T-cell (primary cell): ENCODE measurements at places on chromosomes 3 and 15. TPM values are rescaled to one million over a fixed set of nuclear protein-coding genes. Genes with fewer than 3 reads are reported as not detected.

DNA sequence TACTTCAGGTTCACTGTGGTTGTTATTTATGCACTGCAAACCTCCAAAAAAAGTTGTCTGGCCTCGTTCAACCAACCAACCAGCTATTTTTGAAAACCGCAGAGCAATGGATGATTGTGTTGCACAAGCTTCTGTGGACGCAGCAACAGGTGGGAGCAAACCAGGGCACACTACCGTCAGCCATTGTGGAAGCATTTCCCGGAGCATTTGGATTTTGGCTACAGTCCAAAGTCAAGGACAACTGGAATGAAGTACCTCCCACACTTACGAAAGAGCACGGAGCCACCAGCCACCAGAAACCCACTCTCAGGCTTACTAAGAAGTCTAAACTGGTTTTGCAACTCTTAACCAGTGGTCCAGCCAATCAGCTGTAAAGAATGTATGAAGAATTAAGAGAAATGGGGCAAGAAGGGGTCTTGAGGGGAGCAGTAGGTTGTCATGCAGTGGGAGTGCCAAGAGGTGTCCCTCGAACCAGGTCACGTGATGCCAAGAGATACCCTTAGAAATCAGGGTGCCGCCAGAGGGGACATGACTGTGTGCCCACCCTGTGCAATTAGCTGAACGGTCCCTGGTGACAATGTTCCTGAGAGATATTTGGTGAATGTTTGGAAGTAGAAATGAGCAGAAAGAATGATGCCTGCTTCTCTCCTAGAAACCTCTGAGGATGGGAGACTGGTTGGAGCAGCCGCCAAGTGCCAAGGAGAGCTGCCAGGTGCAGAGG is 68.9 kb upstream of the PCSK6 start:
- H3K4me1 ChIP-seq = no peaks in the 10 kb centered on the region
- H3K4me3 ChIP-seq = no peak overlapping the region
- H3K36me3 ChIP-seq = no peaks in the 10 kb centered on the region
- no peak overlapping the region for H3K27ac ChIP-seq
- no peak for DNase-seq

DNA sequence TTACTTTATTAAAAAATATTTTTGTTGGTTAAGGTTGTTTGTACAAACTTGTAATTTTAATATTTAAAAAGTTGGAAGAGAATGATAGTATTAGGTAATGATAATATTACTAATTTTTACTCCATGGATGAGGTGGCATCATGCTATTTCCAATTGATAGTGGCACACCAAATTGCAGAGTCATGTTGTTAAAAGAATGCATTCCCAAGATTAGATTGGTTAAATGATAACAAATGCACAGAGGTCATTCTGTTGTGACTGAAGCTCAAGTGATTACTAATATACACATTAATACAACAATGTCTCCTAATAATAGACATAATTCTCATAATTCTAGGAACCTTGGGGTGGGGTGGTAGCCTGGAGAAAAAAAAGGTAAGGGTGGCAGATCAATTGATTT is 73.2 kb upstream of the ZBED2 start:
- no peak for DNase-seq
- peaks cover 51% of the 10 kb centered on the region for H3K4me1 ChIP-seq
- no peak overlapping the region for H3K4me3 ChIP-seq
- no peaks in the 10 kb centered on the region for H3K27me3 ChIP-seq
- H3K36me3 ChIP-seq = no peaks in the 10 kb centered on the region

DNA sequence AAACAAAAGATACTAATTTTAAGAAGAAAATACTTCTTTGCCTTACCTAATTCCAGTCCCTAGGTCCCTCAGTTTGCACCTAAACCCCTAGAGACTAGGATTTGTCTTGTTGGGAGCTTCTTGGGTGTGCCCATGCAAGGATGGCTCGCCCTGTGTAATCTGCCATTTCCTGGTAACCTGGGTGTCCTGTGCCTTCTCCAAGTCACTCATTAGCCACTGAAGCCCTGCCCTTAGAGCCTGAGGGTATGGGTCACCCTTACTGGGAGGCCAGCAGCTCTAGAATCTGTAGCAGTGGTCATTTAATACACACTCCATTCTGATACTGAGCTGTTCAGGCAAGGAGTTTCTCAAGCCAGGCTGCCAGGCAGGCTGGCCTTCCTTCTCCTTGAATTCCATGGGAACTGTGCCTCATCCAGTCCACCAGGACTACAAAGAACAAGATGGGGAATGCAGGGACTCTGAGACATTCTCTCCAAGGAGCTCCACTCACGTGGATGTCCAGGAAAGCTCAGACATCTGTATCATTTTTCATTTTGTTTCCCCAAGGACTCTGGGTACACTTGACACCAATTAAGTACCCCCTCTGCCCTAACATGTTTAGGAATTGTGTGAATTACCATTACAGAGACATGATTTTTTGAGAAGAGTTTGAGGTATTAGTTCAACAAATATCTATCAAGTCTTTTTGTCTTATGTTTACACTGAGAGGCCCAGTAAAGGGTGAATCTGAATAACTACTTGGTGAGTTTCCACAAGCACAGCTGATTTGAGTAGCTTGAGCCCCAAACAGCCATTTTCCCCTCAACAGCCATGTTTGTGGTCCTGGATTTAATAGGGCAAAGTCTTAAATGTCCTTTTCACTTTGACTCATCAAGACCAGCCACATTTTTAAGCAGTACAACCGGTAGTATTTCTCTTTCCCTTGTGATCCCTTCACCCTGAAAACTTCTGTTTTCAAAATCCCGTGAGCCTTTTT is 52.6 kb downstream of the ARNT2 start:
- H3K27me3 ChIP-seq = peaks cover 24% of the 10 kb centered on the region
- no peaks in the 10 kb centered on the region for H3K4me1 ChIP-seq
- no peak overlapping the region for H3K27ac ChIP-seq
- H3K4me3 ChIP-seq = no peak overlapping the region
- no peak for DNase-seq

DNA sequence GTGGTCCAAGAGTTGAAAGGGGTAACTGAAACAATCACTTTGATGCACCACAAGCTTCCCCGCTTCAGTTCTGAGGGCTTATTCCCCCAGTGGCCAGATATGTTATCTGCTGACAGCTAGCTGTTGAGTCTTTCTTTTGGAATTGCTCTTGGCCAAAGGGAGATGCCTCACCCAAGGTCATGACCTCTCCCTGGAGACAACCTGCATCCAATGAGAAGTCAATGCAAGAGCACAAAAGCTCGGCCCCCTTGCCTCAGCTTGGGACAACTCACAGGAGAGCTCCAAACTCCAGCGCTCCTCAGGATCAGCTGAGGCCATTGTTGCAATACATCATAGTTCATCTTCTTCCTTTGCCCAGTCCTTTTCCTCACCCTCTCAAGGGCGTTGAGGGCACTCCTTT is 31.0 kb upstream of the THBS1 start:
- no peak overlapping the region for H3K27ac ChIP-seq
- H3K4me1 ChIP-seq = no peaks in the 10 kb centered on the region
- no peak for DNase-seq

DNA sequence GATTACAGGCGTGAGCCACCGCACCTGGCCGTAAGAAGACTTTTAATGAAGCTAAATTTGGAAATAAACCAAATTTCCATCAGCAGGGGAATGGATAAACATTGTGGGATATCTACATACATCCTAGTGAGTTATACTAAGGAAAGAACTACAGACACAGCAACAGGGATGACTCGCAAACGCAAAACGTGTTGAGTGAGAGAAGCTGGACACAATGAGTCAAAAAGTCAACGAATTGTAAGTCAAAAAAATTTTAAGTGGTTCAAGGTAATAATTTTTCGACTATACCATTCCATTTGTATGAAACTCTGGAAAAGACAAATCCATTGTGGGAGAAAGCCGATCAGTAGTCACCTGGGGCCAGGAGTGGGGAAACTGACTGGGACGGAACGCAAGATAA is 19.9 kb downstream of the PLA2G4F start:
- H3K27ac ChIP-seq = no peak overlapping the region
- H3K27me3 ChIP-seq = peaks cover 23% of the 10 kb centered on the region
- no peak overlapping the region for H3K4me3 ChIP-seq
- no peak for DNase-seq
- no peaks in the 10 kb centered on the region for H3K36me3 ChIP-seq
- H3K4me1 ChIP-seq = no peaks in the 10 kb centered on the region

GRCh38 chr3:186489507-186489906 is 54.7 kb downstream of the CRYGS start:
- H3K36me3 ChIP-seq = no peaks in the 10 kb centered on the region
- DNase-seq = no peak
- no peaks in the 10 kb centered on the region for H3K4me1 ChIP-seq
- H3K27me3 ChIP-seq = no peaks in the 10 kb centered on the region
- H3K4me3 ChIP-seq = no peak overlapping the region
- H3K27ac ChIP-seq = no peak overlapping the region

DNA sequence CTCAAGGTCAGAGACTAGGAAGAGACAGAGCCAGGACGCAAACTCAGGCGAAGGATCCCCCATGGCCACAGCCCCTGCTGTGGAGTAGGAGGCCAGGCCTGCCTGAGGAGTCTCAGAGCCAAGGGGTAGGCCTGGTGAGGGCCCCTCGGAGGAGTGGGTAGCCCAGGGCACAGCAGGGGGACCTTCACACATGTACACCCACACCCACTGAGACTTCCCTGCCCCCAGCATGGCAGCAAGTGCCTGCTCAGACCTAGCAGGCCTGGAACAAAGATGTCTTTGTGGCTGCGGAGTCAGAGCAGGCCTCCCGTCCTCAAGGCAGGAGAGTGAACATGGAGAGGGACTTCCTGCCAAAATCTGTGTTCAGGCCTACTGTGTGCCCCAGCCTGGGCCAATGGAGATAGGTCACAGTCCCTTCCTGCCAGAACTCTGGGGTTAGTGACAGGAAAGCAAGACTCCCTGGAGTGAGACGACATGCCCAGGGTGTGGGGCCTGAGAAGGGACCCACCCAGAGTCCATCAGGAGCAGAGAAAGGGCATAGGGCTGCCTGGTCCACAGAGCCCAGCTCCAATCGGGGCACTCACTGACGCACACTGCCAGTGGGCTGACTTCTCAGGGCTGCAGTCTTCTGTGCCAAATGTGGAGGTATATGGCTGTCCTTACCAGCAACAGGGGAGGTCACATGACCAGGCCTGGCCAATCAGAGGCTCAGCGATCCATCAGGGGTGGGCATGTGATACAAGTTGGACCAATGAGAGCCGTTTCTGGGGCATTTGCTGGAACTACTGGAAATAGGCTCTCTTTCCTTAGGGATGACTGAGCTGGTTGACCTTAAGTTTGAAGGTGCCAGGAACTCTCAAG is 2.3 kb downstream of the GRIP2 start:
- no peaks in the 10 kb centered on the region for H3K36me3 ChIP-seq
- no peak for DNase-seq
- H3K27ac ChIP-seq = no peak overlapping the region
- H3K4me3 ChIP-seq = no peak overlapping the region
- no peaks in the 10 kb centered on the region for H3K4me1 ChIP-seq

Gene PARP14
- 47.0 TPM for total RNA-seq

Gene NRG4
- total RNA-seq = not detected

DNA sequence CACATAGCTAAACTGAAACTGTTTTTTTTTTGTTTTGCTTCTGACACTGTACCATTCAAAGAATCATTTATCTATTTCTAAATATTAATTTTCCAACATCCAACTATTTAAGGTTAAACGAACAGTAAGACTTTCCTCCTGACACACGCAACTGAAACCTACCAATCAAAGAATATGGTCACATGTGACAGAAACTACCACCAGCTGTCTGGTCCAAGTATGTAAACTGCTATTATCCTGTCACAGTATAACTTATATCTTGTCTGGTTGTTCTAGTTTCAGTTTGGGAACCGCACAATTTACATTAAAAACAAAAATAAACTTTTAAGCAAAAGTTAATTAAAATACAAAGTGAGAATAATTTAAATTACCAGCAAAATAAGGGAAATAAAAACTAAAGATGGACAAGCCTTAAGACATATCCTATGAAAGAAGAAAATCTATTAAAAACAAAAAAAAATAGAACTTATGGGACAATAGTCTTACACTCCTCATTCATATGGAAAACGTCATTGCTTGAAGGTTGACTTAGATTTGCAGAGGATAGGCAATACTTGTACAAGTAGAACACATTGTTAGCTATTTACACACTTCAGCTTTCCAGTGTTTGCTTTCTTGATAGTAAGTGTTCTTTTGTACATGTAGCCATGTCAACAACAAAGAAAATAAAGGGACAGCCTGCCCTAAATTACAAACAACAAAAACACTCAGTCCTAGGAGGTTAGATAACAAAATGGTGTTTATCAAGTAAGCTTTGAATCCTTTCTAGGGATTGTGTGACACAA is 26.8 kb upstream of the CHRM5 start:
- no peaks in the 10 kb centered on the region for H3K36me3 ChIP-seq
- no peak for DNase-seq
- H3K4me3 ChIP-seq = no peak overlapping the region
- H3K27me3 ChIP-seq = no peaks in the 10 kb centered on the region
- no peaks in the 10 kb centered on the region for H3K4me1 ChIP-seq
- no peak overlapping the region for H3K27ac ChIP-seq

Gene P3H2
- 0.16 TPM for total RNA-seq

DNA sequence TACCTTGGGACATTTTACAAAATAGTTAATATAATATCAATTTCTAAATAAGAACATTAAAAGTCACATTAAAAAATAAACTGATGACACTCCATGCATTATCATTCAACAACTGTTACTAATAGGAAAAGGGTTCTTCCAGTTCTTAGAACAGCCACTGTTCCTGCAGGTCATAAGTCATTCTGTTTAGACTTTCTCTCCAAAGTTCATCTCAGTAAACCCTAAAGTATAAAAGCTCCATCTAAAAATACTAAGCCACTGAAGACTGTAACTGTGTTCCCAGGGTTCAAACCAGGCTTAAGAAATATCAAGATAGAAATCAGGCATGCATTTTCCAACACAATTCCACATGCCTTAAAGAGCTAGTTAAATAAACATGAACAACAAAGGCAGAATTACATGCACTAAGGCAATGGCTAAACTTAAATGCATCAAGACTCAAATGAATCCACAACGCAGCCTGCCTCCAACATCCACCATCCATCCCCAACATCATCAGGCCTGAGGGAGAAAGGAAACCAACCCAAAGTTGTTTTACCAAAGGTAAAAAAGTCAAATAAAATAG is 46.2 kb downstream of the DMXL2 start:
- DNase-seq = no peak
- H3K27ac ChIP-seq = no peak overlapping the region
- no peaks in the 10 kb centered on the region for H3K36me3 ChIP-seq
- no peaks in the 10 kb centered on the region for H3K27me3 ChIP-seq
- H3K4me1 ChIP-seq = no peaks in the 10 kb centered on the region

Gene CD86
- total RNA-seq = 1.2 TPM

DNA sequence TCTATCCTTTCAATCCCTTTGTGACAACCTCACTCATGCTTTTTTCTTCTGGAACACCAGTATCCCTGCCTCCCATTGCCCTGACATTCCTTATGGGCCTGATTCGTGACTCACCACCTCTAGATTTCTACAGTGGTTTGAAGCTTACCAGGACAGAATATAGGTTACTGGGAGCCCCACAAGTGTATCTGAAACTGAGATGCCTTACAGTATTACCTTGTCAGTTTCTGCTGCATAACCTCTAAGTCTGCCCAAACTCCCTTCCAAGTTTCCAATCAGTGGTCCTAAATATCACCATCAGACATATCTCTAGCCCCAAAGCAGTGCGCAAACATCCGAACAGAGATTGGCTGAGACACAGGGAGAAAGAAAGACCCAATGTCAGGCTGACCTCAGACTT is 5.6 kb downstream of the CPB1 start:
- no peak overlapping the region for H3K4me3 ChIP-seq
- no peaks in the 10 kb centered on the region for H3K36me3 ChIP-seq
- DNase-seq = no peak
- H3K27ac ChIP-seq = no peak overlapping the region
- H3K4me1 ChIP-seq = no peaks in the 10 kb centered on the region
- H3K27me3 ChIP-seq = no peaks in the 10 kb centered on the region

Gene CCK
- not detected for total RNA-seq

GRCh38 chr15:45780352-45780751 is 145.5 kb downstream of the SQOR start:
- H3K4me1 ChIP-seq = no peaks in the 10 kb centered on the region
- no peak for DNase-seq
